CD4-positive, alpha-beta T cell treated with Interleukin-1 beta for 1 hour (primary cell): ENCODE measurements at places on chromosomes 6 and 20.

- peak; percentile 64 for DNase-seq
Measured at GRCh38 chr20:815914-816606, 17.5 kb upstream of the FAM110A start.

GRCh38 chr20:25195962-25196785 lies 662 bp downstream of the ENTPD6 start:
- DNase-seq, result no peak

DNA sequence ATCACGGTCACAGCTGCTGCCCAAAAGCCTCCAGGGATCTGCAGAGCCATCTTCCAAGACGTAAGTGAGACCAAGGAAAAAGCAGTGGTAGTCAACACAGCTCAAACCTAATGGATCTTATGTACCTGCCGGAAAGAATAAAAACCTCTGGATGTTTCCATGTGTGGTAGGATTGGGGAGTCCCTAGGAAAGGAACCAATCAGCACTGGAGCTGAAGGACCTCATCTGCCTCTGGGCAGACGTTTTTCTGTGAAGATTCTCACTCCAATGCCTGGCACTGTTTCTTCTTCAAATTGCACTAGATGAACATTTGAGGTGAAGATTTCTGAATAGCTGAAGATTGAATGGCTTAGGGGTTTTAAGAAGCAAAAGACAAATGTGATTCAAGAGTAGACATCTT lies at the start of gene HLA-DQB2:
Gene HLA-DQB2 (minus strand): TSS at position 112 of the 400 bp plus-strand sequence. CDS start 62 bp downstream, at position 50.
- no peak for DNase-seq

DNA sequence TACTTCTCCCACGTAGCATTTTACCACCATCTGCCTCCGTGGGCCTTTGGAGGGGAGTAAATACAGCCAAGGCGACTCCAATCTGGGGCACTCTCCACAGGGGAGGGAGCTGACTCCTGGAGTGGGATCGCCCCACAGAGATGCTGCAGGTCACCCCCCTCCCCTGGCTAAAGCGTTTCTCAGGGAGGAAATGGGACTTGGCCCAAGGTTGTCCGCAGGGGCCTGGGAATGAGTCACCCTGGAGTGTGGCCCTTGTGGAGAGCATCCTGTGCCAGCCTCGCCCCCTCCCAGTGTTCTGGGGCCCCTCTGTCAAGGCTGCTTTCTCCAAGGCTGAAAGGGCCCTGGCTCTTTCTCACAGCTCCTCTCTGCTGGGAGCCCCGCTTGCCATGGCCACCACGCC lies 84.5 kb upstream of the QKI start:
- no peak for DNase-seq

DNA sequence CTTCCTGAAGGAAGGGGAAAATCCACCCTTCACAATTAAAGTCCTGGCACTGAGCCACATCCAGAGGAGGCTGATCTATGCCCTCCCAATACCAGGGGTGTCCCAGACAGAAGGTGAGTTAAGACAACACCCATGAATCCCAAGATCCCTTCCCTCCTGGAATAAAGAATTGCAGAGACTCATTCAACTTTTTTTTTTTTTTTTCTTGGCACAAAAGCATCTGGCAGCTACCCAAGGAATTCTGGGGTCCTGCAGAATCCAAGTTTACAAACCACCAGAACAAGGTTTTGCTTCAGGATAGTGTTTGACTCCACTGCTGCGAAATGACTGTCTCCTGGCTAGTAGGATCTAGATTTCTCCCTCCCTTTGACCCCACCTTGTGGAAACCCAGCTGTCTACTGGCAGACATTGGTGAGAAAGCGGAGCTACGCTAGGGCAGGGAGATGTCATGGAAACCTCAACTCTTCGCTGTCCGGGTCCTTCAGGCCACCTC lies 37.4 kb downstream of the JAG1 start:
- no peak for DNase-seq

- no peak for DNase-seq
Measured at GRCh38 chr6:125018136-125018535, 55.9 kb downstream of the RNF217 start.

- DNase-seq, result no peak
Measured at GRCh38 chr6:127547215-127547614, 28.1 kb upstream of the MTCL3 start.

- no peak for DNase-seq
Measured at GRCh38 chr20:52004715-52005114, 186.9 kb downstream of the ZFP64 start.

DNA sequence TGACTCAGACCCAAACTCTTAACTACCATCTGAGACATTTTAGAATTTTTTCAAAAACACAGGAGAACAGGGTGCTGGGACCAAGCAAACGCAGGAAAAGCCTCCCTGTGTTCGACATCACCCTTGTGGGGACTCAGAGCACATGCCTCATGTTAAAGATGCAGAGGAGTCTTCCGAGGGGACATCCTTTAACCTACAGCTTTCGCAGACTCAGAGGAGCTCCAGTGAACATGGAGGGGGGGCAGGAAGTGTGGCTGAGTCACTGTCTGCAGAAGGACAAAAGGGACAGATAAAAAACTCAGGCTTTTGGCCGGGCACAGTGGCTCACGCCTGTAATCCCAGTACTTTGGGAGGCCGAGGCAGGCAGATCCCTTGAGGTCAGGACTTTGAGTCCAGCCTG lies 15.1 kb downstream of the BMP7 start:
- no peak for DNase-seq

GRCh38 chr6:14571746-14572145 lies 454.2 kb downstream of the CD83 start:
- no peak for DNase-seq

GRCh38 chr6:112298021-112298745 lies 43.8 kb upstream of the LAMA4 start:
- no peak for DNase-seq

DNA sequence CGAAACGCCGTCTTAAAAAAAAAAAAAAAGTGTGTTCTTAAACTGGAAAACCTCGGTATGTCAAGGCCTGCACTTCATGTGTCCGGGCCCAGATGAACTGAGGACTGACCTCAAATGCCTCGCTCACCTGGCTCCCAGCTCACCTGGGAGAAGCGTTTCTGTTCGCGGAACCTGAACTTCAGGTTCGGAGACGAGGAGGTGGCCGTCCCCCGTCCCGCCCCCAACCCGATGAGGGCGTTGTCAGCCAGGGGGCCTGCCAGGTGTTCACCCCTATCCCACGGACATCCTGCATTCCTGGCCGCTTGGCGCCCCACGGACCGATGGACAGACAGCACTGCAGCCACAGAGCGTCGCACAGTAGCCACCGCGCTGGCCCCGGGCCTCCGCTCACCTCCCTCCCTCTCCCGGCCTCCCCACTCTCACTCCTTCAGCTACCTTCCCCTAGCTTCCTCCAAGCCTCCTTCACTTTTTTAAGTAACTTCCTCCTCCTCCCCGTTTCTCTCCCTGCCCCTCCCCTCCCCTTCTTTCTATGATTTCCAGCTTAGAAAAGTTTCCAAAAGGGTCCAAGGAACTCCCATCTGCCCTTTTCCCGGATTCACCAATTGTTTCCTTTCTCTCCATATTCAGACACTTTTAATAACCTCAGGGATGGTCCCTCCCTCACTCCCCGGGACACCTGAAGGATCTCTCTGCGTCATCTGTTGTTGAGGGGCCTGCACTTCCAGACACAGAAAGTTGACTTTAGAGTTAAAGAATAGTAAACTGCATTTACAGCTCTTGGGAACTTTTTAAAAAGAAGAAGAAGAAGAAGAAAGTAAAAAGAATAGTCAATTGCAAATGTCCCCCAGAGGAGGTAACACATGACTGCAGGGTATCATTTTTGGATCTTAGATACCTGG lies 22.7 kb upstream of the MCM3 start:
- no peak for DNase-seq

GRCh38 chr6:168217880-168218537 lies 101.6 kb downstream of the DACT2 start:
- DNase-seq, result no peak

DNA sequence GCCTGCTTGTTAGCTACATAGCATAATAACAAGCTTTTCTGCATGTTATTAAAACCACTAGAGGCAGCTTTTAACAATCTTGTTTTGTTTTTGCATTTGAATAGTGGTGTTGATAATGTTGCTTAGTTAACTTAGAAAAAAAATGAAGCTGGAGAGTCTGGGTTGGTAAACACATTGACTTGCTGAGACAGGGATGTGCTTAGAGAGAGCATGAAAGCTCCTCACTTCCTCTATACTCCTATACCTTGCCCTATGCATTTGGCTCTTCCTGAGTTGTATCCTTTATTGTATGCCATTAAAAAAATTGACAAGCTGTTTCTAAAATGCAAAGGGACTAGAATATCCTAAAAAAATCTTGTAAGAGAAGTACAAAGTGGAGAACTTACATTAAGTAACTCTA lies 13.6 kb downstream of the FAM83B start:
- no peak for DNase-seq

DNA sequence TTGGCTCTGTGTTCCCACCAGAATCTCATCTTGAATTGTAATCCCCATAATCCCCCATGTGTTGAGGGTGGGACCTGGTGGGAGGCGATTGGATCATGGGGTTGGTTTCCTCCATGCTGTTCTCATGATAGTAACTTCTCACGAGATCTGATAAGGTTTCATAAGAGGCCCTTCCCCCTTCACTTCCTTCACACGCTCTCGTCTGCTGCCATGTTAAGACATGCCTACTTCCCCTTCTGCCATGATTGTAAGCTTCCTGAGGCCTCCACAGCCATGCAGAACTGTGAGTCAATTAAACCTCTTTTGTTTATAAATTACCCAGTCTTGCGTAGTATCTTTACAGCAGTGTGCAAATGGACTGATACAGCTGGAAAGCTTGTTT lies 90.0 kb downstream of the ELOVL5 start:
- no peak for DNase-seq

DNA sequence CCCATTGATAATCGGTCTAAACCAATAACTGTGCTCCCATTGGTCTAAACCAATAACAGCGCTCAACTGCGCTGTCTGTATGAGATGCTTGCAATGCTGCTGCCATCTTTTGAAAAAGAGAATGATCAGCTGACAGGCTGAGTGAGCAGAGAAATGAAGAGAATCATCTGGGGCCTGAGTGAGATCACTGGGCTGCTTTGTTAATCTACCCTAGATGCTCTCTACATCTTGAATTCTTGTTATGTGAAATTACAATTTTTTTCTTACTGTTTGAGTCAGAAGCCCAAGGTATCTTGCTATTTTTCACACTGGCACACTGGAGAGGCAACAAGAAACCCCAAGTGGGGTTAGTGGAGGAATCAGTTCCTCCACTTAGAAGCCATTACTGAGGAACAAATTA lies 91.5 kb upstream of the GCM1 start:
- no peak for DNase-seq

GRCh38 chr6:93418408-93419303 lies 703 bp downstream of the EPHA7 start:
- no peak for DNase-seq

- DNase-seq, result no peak
Measured at GRCh38 chr6:74287932-74288331, 591.9 kb downstream of the CD109 start.

- DNase-seq, result no peak
Measured at GRCh38 chr6:97195117-97195516, 87.9 kb downstream of the MMS22L start.

- DNase-seq, result no peak
Measured at GRCh38 chr6:19312241-19312978, 524.8 kb upstream of the ID4 start.

- DNase-seq, result no peak
Measured at GRCh38 chr20:40997116-40997515, 31.5 kb upstream of the TOP1 start.

GRCh38 chr20:556984-557383 lies 13.4 kb upstream of the CSNK2A1 start:
- DNase-seq, result no peak

DNA sequence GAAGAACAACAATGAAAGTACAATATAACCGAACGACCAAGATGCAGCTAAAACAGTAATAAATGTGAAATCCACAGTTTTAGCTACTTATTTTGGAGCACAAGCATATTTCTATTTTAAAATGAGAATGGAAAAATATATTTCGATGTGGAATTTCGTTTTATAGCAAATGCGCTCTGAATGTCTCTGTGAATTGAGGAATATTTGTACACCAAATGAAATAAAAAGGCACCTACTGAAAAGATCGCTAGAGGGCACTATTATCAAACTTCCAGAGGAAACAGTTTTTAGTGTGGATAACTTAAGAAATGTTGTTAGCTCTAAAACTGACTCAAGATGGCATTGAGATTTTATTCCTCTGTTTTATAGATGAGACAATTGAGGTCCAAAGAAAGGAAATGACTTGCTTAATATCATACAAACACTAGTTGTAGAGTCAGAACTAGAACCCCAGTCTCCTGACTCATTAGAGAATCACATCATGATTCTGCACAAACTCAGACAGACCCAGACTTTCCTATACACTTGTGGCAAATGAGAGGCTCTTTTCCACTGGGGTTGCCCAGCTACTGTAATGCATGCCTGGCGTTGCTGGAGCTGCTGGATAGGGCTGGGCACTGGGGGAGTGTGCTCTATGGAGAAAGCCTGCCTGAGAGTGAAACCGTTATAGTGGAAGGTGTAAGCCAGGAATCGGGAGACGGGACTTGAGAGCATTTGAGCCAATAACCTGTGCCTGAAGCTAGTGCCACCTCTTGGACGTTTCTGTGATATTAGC lies 51.9 kb downstream of the GCLC start:
- no peak for DNase-seq

- no peak for DNase-seq
Measured at GRCh38 chr6:40738551-40739193, 151.5 kb upstream of the LRFN2 start.

DNA sequence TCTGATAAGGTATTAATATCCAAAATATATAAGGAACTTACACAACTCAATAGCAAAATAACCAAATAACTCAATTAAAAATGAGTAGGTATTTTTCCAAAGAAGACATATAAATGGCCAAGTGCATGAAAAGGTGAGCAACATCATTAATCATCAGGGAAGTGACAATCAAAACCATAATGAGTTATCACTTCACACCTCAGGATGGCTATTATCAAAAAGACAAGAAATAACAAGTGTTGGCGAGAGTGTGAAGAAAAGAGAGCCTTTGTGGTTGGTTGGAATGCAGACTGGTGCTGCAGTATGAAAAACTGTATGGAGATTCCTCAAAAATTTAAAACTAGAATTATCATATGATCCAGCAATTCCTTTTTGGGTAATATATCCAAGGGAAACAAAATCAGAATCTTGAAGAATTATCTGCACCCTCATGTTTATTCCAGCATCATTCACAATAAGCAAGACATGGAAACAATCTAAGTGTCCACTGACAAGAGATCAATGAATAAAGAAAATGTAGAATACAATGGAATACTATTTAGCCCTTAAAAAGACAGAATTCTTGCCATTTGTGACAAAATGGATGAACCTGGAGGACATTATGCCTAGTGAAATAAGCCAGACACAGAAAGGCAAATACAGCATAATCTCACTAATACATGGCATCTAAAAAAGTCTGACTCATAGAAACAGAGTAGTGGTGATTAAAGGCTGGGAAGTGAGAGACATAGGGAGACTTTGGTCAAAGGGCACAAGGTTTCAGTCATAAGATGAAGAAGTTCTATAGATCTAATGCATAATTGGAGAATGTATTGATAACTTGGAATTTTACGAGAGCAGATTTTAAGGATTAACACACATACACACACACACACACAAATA lies 175.6 kb downstream of the FOXA2 start:
- DNase-seq, result no peak
